ENCODE measurements at places on chromosomes 2 and 18. TPM values are rescaled to one million over a fixed set of nuclear protein-coding genes. Genes with fewer than 3 reads are reported as not detected.

DNA sequence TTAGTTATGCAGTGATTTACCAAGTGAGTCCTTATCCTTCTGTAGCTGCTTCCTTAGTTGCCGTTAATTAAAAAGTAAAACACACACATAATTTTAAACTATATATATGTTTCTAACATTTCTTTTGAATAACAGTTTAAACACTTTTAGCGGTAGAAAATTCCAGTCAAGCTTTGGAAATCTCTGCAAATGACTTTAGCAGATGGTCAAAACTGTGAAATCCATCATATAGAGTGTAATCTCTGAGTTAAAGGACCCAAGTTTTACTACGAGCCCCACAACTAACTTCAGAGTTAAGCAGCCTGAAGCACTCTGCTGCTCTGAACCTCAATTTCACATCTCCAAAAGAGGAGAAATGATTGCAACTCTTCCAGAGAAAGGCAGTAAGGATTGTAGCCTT, 96.2 kb downstream of the FTCDNL1 start:
- no peak overlapping the region for H3K27ac ChIP-seq
- H3K36me3 ChIP-seq, result no peaks in the 10 kb centered on the region
- H3K4me1 ChIP-seq, result no peaks in the 10 kb centered on the region
- H3K4me3 ChIP-seq, result no peak overlapping the region

GRCh38 chr2:208653383-208653782, 246.8 kb downstream of the PTH2R start:
- H3K27me3 ChIP-seq, result no peaks in the 10 kb centered on the region
- no peak overlapping the region for H3K27ac ChIP-seq
- no peak for DNase-seq
- H3K4me1 ChIP-seq, result no peaks in the 10 kb centered on the region
- H3K4me3 ChIP-seq, result no peak overlapping the region

The IHH gene
- not detected for total RNA-seq

GRCh38 chr2:15622214-15622613, 30.5 kb downstream of the DDX1 start:
- H3K4me3 ChIP-seq, result no peak overlapping the region
- DNase-seq, result no peak
- no peak overlapping the region for H3K27ac ChIP-seq

DNA sequence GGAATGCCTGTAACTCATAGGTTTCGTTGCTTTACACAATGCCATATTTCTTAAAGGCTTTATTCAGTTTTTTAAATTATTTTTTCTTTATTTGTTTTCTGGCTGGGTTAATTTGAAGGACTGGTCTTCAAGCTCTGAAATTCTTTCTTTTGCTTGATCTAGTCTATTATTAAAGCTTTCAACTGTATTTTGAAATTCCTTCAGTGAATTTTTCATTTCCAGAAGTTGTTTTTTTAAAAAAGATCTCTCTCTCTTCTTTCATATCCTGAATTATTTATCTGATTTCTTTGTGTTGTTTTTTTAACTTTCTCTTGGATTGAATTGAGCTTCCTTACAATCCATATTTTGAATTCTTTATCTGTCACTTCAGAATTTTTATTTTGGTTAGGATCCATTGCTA, 239.9 kb upstream of the CTAGE1 start:
- no peak overlapping the region for H3K4me3 ChIP-seq
- H3K36me3 ChIP-seq, result peaks cover 2% of the 10 kb centered on the region
- DNase-seq, result no peak
- H3K27ac ChIP-seq, result no peak overlapping the region
- H3K4me1 ChIP-seq, result no peaks in the 10 kb centered on the region

GRCh38 chr2:187867165-187867564, 312.9 kb upstream of the TFPI start:
- H3K4me3 ChIP-seq, result no peak overlapping the region
- no peak for DNase-seq
- no peaks in the 10 kb centered on the region for H3K36me3 ChIP-seq

The STAT4 gene
- total RNA-seq, result 154 TPM

The CPS1 gene
- total RNA-seq, result 1.2 TPM

The PSMA8 gene
- 1.2 TPM for total RNA-seq

DNA sequence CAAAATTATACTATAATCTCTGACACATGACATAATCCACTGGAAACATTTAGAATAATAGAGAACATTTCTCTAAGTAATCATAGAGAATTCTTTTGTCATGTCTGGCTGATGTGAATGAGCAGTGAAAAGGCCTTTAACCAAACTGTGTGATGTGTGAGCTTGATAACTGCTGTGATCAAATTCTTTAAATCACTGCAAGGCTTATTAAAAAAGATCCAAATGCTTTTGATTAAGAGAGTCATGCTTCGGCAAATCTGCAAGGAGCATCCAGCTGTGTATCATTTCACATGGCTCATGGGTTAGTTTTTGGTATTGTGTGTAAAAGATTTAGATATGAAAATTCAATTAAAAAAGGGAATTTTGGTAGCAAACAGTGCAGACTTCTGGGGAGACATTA, 58.6 kb upstream of the TFPI start:
- no peak for DNase-seq
- no peak overlapping the region for H3K4me3 ChIP-seq
- no peaks in the 10 kb centered on the region for H3K27me3 ChIP-seq
- H3K36me3 ChIP-seq, result no peaks in the 10 kb centered on the region
- no peaks in the 10 kb centered on the region for H3K4me1 ChIP-seq
- H3K27ac ChIP-seq, result no peak overlapping the region

GRCh38 chr2:75182606-75183005, 16.7 kb downstream of the TACR1 start:
- no peaks in the 10 kb centered on the region for H3K4me1 ChIP-seq
- no peak overlapping the region for H3K4me3 ChIP-seq
- H3K36me3 ChIP-seq, result no peaks in the 10 kb centered on the region
- peaks cover 2% of the 10 kb centered on the region for H3K27me3 ChIP-seq
- no peak overlapping the region for H3K27ac ChIP-seq

DNA sequence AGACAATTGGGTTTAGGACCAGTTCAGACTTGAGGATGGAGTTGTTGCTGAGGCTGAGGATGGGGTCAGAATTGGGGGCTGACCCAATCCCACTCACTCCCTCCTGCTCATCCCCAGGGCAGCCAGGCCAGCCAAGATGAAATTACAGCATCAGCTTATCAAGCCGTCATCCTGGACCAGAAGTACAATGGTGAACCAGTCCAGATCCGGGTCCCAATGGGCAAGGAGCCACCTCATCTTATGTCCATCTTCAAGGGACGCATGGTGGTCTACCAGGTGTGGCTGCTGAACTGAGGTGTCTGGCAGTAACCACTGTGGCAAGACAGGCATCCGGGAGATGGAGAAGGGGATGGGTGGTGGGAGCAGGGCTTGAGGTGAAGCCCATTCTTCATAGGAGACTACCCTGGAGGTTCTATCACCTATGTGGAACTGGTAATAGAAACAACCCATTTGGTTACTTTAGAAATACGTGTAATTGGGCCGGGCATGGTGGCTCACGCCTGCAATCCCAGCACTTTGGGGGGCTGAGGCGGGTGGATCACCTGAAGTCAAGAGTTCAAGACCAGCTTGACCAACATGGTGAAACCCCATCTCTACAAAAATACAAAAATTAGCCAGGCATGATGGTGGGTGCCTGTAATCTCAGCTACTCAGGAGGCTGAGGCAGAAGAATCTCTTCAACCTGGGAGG, 13.9 kb downstream of the VIL1 start:
- H3K27me3 ChIP-seq, result peaks cover 6% of the 10 kb centered on the region
- H3K4me3 ChIP-seq, result no peak overlapping the region
- no peak overlapping the region for H3K27ac ChIP-seq
- no peaks in the 10 kb centered on the region for H3K36me3 ChIP-seq
- no peak for DNase-seq

DNA sequence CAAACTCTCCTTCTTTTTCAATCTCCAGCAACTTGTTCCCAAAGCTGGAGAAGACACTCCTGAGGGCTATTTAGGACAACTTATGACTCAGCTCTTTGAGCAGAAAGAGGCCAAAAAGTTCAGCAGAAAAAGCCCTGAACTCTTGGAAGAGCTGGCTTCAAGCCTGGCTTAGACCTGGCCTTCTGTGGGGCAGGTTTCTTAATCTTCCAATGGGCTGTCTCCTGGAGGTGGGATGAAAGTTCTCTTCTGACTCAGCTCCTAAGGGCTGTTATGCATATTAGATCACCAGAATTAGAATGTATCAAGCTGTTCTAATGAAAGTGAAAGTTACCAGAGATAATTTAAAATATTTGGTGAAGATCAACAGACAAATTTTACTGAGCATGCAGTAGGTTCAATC, 129.4 kb downstream of the RAD51AP2 start:
- H3K36me3 ChIP-seq, result no peaks in the 10 kb centered on the region
- no peaks in the 10 kb centered on the region for H3K27me3 ChIP-seq
- no peak overlapping the region for H3K4me3 ChIP-seq
- no peak overlapping the region for H3K27ac ChIP-seq
- no peak for DNase-seq
- no peaks in the 10 kb centered on the region for H3K4me1 ChIP-seq

GRCh38 chr2:107502539-107502938, 324.2 kb upstream of the RGPD4 start:
- no peaks in the 10 kb centered on the region for H3K27me3 ChIP-seq
- no peaks in the 10 kb centered on the region for H3K36me3 ChIP-seq
- H3K4me1 ChIP-seq, result no peaks in the 10 kb centered on the region
- no peak overlapping the region for H3K4me3 ChIP-seq
- H3K27ac ChIP-seq, result no peak overlapping the region
- no peak for DNase-seq

DNA sequence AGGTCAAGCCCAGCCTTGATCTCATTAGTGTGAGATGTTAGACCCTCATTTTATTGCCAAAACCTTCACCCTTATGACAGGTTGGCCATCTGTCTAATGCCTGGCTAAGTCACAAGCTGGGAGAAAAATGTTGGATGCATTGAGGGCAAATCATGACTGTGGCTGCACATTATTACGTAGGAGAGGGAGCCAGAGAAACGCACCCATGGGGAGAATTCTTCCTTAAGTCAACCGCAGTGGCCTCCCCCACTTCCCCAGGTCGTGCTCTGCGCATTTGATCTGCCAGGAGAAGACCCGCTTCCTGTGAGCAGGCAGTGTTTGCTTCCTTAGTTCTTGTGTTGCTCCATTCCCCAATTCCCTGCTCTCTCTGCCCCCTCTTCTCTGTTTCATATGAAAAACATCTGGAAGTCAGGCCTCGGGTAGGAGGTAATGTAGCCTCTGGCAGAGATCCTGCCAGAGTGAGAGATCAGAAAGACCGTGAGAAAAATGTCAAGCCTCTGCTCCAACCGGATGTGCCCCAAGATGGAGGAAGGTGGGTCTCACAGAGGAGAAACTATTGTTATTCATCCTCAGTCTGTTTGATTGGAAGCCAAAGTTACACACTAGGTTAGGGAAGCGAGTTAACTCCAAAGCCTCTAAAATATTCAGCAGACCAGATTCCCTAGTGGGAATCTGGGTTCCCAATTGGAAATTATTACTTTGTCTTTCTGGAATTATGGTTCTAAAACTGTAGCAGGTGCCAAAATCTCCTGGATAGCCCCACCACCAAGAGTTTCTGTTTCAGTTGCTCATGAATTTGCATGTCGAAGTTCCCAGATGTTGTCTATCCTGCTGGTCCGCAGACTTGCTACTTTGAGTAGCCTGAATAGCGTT, 144.3 kb upstream of the PELI1 start:
- DNase-seq, result no peak
- no peak overlapping the region for H3K27ac ChIP-seq
- no peaks in the 10 kb centered on the region for H3K36me3 ChIP-seq
- no peak overlapping the region for H3K4me3 ChIP-seq

The CDH7 gene
- total RNA-seq, result not detected
